ENCODE measurements at places on chromosomes 2 and 18.

DNA sequence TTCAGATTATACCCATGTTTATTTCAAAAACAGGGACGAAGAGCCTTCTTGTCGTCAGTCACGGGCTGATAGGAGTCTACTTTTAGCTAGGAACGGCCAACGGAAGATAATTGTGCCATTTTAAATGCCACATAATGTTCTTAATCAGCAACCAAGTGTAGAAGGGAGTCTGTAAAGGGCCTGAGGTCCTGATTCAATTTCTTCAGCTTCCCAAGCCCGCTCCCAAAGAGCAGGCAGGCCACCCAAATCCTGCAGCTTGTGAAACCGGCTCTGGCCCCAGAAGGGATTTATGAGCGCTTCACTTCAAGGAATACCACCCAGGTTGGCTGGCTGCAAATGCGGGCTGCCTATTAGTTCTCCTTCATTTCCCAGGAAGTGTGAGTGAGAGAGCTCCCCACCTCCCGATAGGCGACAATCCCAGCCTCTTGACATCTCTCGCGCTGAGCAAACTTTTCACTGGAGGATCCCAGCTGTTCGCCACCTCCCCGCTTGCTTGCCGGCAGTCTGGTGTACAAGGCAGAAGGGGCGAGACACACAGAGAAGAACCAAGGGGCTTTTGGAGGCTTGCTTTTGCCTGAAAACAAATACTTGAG, 272.9 kb downstream of the CDH20 start:
- no peak for DNase-seq

DNA sequence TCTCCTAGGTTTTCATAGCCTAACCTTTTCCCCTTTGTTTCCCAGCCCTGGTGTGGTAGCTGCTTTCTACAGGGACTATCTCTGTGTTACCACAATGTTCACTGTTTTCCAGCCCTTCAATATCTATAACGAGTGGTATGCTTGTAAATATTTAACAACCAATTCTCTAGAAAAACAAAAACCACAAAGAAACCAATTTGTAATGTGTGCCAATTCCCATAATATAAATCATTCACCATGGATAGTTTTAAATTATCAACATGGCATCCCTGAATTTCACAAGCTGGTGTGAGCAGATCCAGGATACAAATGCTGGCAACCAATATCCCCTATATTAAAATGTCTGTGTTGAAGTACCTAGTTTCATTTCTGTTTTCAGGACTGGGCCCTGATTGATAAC, 207.5 kb upstream of the FBXO11 start:
- DNase-seq = no peak

- DNase-seq = no peak
Observed at GRCh38 chr18:56285387-56286065, 352.9 kb downstream of the TXNL1 start.

- DNase-seq = no peak
Observed at GRCh38 chr2:138831154-138831553, 51.0 kb upstream of the NXPH2 start.

DNA sequence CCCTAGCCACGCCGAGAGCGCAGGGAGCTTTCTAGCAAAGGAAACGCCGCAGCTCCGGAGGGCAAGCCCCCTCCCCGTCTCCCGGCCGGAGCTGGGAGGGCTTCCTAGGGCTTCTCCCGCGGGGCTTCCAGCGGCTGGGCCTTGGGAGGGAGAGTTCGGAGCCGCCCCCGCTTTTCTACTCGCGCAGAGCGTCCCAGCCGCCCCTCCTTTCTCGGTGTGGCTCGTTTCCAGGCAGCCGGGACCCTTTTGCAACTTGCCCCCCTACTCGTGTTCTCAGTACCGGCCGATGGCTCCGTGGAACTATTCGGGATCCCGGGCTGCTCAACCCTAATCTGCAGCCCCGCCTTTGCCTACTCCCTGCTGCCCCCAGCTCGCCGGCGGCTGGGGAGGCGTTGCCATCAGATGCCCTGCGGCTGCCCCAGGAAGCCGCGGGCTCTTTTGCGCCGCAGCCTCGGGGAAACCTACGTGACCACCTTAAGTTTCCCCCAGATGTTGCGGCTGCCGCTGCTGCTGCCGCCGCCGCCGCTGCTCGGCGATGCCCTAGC, 1.5 kb upstream of the NR4A2 start:
- peak; percentile 68 for DNase-seq

DNA sequence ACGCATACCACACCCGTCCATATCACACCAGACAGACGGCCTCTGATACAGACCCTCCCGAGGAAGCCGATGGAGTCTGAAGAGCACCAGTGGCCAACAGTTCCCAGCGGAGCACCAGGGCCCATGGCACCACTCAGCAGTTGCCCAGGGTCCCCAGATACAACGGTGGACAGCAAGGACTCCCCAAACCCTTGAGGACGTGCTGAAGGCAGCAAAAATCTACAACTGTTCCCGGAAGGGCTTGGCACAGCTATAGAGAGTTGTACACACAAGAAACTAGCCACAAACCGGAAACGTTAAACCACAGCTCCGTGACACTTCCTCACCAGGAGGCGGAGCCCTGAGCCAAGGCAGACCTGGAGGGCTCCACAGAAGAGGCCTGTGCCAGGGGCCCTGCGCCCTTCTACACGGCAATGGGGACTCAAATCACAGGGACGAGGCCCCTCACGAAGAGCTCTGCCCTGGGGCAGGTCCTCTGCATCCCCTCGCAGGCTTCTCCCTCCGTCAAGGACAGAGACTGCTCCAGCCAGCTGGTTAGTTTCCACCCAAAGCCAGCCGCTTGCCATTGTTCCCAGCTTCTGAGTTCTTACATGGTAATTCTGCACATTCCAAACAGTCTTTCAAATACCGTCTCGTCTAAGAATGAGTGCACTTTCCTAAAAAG, 133.4 kb downstream of the HDAC4 start:
- no peak for DNase-seq

DNA sequence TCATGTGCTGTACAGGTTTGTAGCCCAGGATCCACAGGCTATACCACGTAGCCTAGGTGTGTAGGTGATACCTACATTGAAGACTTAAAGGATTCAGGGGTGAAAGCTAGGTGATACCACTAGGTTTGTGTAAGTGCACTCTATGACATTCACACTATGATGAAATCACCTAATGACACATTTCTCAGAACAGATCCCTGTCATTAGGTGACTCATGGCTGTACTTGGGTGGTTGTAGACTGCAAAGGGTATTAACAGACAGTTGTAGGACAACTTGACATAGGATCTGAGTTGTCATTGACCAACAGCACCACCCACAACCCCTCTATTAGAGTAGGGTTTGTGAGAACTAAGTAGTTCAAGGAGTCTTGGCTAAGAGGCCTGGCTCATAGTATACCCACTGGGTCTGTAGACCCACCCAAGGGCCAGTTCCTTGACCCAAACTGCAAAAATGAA, 27.7 kb upstream of the SMCHD1 start:
- no peak for DNase-seq

GRCh38 chr18:6120820-6121279, 225.5 kb upstream of the TMEM200C start:
- no peak for DNase-seq

DNA sequence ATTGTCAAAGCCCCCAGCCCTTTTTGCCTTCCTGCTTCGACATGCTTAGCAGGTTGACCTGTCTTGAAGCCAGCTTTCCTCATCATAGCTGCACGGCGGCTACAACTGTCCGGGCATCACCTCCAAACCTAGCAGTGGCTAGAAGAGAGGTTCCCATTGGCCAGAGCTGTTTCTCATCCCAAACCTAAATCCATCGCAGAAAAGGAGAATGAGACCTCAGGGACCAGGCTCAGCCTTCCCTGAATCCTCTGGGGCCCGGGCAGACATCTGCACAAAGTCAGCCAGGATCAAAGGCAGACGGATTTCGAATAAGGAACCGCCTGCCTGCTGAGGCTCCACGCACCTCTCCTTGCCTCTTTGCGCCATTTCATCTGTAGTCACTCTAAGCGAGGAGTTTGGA, 101.7 kb upstream of the SLC66A3 start:
- no peak for DNase-seq

- peak; percentile 19 for DNase-seq
Observed at GRCh38 chr2:24365051-24365450, 4.7 kb upstream of the ITSN2 start.

- peak; percentile 20 for DNase-seq
Observed at GRCh38 chr2:236085211-236085610, 83.0 kb downstream of the GBX2 start.

- no peak for DNase-seq
Observed at GRCh38 chr18:76985951-76986236, 146.7 kb downstream of the MBP start.

- DNase-seq = no peak
Observed at GRCh38 chr2:237689336-237690131, 62.1 kb downstream of the LRRFIP1 start.

GRCh38 chr2:70498054-70498453, 55.6 kb downstream of the TGFA start:
- no peak for DNase-seq

- no peak for DNase-seq
Observed at GRCh38 chr2:37898448-37898847, 26.6 kb upstream of the RMDN2 start.

DNA sequence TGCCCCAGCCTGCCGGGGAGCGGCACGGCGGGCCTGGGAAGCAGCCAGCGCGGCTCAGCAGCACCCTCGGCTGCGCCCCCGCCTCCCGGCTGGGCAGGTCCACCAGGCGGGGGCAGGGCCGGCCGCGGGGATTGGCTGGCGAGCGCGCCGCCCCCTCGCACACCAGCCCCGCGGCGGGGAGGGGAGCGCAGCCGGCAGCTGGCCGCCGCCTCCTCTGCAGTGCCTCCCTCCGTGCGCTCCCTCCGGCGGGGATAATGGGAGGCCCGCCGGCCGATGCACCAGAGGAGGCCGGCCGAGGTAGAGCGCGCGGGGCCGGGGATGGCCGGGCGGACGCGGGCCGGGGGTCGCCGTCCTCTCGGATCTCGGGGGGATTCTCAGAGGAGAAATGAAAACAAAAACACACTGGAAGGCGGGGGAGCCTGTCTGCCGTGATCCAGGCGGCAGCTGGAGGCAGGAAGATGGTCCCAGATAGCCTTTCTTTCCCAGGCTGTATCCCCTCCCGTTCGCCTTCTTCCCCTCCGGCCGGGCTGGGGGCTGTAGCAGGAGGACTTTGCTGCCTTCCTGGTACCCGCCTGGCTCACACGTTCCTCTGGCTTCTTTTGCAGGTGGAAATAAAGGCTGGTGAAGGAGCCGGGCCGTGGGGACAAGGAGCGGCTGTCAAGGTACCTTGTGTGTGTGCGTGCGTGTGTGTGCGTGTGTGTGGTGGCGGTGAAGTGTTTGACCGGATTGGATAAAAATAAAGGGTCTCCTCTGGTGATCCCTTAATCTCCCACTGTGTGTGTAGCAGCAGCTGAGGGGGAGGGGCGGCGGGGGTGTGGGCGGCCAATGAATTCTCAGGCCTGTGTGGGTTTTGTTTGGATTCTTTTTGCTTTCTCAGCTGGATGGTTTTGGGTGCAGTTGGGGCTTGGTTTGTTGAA, 18.1 kb downstream of the TET3 start:
- DNase-seq = peak; percentile 92

GRCh38 chr2:208112969-208113368, 11.4 kb downstream of the CRYGD start:
- no peak for DNase-seq

DNA sequence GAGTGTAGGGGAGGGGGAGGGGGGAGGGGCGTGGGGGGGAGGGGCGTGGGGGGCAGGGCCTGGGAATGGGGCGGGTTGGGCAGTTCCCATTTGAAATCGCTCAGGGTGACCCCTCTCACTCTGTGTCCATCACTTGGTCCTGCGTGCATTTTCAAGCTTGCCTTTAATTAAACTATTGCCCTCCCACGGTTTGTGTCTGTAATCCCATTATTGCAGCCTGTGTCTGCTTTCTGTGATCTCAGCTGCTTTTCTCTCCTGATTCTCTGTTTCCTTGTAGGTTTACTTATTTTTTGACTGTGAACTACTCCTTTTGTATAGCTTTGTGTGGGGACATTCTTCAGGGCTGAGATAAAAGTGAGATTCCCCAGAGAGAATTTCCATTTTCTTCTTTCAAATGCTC, 1.3 kb downstream of the DCDC2C start:
- DNase-seq = no peak

- no peak for DNase-seq
Observed at GRCh38 chr2:143123911-143124310, 5.3 kb upstream of the ARHGAP15 start.

DNA sequence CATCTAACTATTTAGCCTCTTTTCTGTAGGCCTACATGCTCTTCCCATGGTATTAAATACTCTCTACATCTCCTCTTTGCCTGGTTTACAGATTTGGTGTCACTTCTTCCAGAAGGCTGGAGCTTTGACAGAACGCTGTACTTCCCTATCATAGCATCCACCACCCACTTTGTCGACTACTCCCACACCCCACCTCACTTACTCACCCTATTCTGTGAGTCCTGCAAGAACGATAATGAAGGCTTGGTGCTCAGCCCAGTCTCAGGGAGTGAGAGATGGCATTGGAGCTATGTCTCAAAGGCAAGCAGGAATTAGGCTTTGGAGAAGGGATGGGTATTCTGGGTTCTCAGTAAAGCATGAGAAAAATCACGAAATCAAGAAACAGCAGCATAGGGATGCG, 20.3 kb upstream of the KDM3A start:
- no peak for DNase-seq

GRCh38 chr2:237075749-237076599, 9.7 kb upstream of the COPS8 start:
- no peak for DNase-seq

GRCh38 chr18:58893388-58894099, 28.9 kb downstream of the ZNF532 start:
- DNase-seq = no peak

DNA sequence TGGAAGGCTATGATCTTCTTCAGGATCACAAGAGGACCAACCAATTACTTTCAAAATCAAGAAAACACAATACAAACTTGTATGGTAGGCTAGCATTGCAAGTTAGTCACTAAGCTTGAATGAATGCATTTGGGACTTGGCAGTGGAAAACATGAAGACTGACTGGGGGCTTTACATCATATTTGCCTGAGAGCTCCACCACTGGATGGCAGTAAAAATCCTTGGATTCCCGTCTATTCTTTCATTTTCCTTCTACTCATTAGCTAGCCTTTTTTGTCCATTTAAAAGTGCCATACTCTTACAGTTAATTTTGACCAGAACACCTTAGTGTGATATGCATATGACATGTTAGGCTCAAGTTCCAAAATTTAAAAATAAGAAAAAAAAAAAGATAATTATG, 63.5 kb upstream of the RASGRP3 start:
- peak; percentile 41 for DNase-seq

DNA sequence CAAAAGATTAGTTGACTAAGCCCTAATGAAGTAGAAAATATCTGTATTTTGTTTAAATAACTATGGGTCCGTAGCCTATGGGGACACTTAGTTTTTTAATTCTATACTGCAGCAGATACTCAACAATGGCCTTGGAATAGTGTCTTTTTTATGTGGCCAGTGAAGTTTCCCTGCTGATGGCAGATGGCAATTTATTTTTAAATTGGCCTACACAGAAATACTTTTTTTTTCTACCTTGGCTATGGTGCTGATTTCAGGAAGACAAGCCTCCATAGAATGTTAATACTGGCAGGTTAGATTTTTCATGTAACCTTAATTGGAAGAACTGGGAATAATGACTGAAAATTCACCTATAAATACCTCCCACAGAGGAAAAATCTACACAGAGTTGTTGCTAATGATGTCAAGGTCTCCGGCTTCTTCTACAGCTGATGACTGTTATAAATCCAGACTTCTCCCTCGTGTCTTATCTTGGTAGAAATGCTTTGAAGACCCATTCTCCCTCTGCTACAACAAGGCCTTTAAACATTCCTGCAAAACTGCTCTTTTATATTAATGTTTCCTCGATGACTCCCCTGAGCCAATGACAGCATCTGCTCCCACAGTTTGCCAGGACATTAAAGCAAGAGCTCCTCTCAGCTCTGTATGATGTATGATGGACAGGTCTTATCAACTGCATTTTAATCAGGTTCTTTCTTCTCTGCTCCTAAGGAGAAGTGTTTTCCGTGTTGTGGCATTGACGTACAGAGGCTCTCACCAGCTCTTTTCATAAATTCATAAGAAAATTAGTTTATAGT, 29.1 kb upstream of the FAM98A start:
- DNase-seq = no peak
